ENCODE measurements at places on chromosomes 12 and 14.
A peak's percentile ranks its signal among the peaks of the same experiment; 100 is the strongest.

GRCh38 chr14:92549105-92549858, 35.7 kb downstream of the RIN3 start:
- no peak for DNase-seq

- no peak for DNase-seq
These were observed 22.4 kb upstream of the PTPRO start for GRCh38 chr12:15299947-15300346.

DNA sequence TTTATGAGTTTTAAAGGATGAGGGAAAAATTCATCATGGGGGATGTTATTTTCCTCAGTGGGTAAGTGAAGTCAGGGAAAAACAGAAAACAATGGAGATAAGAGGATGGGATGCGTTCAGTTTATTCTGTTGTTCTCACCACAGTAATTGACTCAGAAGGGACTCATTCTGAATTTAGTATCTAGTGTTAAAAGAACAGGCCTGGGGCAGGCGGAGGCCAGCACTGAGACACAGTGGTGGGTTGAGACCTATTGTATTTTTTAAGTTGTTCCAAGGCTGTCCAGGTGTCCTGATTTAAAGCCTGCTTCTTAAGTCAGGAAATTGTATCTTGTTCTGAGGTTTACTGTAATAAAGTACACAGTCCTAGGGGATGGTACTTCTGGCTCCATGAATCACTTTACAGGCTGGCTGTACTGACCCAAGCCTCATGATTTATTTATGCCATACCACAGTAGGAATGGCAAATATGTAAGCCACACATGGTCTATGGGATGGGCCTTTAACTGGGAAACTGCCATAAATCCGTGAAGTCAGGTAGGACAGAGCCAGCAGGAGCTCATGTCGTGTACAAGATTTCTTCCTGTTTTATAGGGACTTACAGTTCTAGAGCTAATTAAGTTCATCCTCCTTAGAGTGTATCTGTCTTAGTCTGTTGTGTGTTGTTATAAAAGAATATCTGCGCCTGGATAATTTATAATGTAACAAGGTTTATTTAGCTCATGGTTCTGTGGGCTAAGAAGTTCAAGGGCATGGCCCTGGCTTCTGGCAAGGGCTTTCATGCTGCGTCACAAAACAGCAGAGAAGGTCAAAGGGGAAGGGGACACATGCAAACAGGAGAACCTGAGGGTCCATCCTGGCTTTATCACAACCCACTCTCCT, 244.1 kb downstream of the FBXL14 start:
- no peak for DNase-seq

- no peak for DNase-seq
These were observed 154.0 kb downstream of the ITPR2 start for GRCh38 chr12:26678697-26679660.

- DNase-seq: peak; percentile 45
These were observed 545 bp downstream of the YARS2 start for GRCh38 chr12:32755051-32755653.

- DNase-seq: no peak
These were observed 473.1 kb downstream of the EGLN3 start for GRCh38 chr14:33477797-33478196.

DNA sequence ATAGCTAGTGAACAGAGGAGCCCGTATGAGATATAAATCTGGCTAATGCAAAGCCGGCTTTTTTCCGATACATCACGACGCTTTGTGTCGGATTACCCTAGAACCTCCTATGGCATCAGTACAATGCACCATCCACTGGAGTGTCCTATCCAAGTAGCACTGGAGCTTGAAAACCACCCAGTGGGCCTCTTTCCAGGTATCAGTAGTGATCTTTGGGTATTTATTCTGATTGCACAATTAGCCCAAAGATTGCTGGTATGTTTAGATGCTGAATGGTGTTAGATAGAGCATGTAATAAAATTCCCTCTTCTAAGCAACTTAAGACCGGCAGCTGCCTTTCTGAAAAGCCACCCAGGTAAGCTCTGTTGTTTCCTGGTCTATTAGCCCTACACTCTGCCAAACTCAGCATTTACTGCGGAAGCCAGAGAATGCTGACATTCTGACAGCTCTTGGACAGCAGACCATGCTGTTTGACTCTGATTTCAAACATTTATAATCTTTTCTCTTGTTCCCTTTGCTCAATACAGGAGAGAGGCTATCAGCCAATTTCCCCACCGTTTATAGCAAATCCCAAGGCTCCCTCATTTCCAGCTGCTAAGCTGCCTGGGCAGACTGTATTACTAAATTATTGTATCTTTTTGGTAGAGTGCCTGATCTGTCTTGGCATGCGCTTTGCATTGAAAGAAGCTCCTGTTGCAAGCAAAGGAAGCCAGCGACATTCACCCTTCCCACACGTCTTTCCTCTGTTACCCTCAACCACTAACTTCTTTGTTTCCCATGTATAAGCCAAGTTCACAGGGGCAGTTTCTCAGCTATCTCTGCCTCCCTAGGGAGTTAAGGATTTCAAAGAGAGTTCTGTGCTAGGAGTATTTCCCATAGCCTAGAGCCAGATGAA, 388.3 kb upstream of the GARIN6 start:
- no peak for DNase-seq

- no peak for DNase-seq
These were observed 84.1 kb downstream of the CACNA1C start for GRCh38 chr12:2136901-2137300.

GRCh38 chr14:48331421-48331820, 656.0 kb upstream of the MDGA2 start:
- no peak for DNase-seq

- DNase-seq: no peak
These were observed 7.1 kb downstream of the LTBP2 start for GRCh38 chr14:74604911-74605310.

DNA sequence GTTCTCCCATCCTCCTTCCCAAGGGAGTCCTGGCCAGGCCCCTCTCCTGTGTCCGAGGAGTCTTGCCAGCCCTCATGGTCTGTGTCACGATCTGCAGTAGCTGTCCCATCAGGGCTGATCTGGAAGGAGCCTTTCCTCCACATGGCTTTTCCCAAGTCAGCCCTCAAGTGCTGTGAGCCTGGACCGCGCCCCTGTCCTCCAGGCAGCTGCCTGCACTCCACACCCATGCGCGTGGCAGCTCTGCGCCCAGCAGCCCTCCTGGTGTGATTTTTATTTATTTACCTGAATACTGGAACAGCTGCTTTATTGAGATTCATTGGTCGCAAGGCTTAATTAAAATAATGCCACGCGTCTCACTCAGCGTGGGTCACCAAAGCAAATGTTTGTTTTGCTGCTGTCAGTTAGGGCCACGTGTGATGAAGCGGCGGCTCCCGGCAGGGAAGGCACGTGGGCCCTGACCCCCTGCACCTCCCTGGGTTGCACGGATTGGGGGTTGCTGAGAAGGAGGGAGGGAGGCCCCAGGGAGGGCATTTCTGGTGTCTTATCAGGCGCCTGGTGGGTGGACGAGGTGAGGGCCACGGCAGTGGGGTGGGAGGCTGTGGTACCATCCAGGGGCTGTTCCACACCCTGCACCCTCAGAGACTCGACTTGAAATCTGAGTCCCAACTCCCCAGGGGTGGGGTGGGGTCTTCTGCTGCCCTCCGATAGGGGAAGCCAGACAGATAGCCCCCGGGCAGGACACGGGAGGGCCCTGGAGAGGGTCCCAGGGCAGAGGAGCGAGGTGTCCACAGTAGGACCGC, 206.3 kb upstream of the C14orf180 start:
- no peak for DNase-seq

DNA sequence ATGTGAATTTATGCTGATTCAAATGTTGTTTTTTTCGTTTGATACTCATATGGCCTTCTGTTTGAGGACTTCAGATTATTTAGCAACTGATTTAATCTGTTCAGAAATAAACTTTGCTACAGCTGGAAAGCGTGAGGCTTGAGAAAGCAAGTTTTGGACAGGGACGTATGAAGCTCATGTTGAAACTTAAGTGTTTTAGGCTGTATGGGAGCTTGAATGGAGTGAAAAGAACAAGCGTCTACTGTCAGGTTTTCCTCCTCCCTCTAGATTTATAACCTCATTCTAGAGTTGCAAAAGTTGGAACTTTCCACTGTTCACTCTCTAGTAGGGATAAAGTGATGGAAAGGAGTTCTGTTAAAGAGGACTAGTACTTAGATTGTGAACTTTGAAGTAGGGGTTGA, 1.0 kb downstream of the PRPF39 start:
- no peak for DNase-seq

DNA sequence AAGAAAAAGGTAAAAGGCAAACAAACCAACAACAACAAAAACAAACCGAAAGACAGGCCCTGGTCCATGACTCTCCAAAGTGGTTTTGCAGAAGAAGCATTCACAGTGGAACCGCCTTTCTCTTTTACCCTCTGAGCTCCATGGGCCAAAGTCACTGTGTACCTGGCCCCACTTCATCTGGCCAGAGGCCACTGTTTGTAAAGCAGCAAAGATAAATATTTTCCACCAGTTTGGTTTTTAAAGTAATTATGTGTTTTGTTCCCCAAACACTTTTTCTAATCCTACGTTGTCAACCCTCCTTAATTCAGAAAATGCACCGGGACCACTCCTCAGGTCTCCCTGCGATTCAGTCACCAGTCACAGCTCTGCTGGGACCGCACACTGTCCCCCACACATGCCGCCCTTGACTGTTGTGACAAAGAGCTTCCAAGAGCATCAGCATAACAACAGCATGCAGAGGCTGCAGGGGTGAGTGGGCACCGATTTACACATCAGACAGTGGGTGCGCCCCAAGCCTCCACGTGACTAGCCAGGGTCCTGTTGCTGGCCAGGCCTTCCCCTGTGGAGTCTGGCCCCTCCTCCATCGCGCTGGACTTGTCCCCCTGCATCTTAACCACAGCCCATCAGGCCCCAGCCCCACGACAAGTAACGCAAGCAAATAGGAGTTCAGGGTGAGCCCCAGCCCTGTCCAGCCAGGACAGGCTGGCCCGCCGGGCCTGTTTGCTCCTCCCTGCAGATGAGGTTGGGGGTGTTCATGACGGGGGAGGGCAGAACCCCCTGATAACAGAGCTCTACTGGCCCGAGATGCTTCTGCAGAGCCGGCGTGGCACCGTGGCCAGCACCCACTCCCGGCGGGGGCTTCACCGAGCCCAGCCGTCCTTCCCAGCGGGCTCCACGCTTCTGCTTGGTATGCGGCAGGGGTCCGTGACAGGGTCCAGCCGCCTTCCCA, 65.2 kb upstream of the DIO3 start:
- no peak for DNase-seq

DNA sequence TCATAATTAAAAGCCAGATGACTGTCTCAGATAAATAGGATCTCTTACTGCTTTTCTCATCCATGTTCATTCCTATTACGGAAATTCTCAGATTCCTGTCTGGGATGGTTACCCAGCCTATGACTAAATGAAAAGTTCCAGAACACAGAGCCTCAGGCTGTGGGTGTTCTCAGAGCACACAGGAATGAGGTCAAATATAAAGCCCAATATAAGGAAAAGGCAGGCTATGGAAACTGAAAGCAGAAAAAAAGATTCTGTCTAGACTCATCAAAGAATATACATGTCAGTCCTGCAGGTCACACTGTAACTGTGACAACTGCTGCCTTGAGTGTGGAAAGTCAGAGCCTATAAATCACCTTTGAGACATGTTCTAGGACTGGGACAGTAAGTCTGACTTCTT, 64.3 kb downstream of the DCAF5 start:
- no peak for DNase-seq

DNA sequence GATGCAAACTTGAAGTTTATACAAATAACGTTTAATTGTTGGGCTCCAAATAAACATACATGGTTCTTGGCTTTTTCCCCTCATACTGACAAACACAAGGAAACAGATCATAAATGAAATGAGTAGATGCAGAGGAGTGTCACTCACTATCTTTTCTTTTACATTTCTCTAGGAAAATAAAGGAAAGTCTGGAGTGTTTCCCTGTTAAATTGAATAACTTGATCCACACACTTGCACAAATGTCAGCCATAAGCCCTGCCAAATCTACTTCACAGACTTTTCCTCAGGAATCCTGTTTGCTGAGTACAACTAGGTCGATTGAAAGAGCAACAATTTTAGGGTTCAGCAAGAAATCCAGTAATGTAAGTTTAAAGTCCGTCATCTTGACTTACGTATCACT, 175.3 kb downstream of the PLCZ1 start:
- no peak for DNase-seq

DNA sequence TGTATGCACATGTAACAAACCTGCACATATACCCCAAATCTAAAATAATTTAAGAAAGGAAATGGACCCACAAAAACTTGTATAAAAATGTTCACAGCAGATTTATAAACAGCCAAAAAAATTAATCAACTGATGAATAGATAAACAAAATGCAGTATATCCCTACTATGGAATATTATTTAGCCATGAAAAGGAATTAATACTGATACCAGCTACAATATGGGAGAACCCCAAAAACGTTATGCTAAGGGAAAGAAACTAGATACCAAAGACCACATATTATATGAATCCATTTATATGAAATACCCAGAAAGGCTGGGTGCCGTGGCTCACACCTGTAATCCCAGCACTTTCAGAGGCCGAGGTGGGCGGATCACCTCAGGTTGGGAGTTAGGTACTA, 20.9 kb downstream of the DUSP16 start:
- DNase-seq: no peak

DNA sequence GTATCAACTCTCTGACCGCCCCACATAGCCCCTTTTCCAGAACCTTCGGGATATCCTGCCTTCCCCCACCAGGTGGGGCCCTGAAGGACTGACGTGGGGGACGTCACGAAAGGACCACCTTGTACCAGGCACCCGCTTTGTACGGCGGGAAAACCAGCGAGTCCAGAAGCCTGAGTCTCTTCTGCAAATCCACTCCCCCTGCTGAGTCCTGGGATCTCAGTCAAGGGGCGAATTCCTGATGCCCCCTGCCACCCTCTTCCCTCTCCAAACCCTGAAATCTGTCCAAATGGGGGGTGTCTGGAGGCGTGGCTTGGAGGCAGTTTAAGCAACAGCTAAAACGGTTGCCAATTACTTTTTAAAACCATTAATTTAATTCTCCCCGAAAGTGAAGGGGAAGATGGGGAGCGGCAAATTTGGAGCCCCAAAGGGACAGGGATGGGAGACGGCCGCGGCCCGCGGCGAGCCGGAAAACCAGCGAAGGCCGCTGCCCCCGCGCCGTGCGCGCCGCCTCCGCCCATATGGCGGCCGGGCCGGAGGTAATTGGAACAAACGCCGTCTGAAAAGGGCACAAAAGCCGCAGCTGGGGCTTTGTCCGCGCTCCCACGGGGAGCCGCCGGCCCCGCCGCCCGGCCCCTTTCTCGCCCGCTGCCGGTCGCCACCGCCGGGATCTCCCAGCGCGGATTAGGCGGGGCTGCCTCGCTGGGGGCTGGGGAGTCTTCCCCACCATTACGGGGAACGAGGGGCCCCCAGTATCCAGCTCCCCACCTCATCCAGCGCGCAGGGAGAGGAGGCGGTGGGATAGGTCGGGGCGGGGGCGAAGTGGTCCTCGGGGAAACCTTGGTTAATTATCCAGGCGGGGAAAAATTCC, 6.6 kb downstream of the LHX5 start:
- DNase-seq: no peak

- DNase-seq: no peak
These were observed 125.0 kb downstream of the PIWIL1 start for GRCh38 chr12:130462558-130463274.

DNA sequence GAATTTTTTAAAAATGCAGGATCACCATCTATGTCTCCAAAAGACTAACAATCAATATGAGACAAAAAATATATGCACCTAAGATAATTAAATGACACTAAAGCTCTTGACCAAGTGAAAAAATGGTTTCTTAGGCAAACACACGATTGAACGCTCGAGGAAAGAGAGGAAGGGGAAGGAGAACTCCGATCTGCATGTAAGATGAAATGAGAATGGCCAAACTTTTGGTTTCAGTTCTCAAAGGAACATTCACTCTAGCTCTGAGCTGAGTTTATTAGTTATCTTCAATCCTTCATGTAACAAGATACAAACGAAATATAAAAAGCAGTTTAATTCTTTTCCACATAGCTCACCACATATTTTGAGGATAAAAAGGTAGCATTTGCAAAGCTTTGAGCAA, 2.8 kb downstream of the DYRK4 start:
- DNase-seq: no peak
